ENCODE measurements at places on chromosomes 3 and 15. TPM values are rescaled to one million over a fixed set of nuclear protein-coding genes. Genes with fewer than 3 reads are reported as not detected.

Gene KLHL40
- total RNA-seq, result not detected

Gene PP2D1
- total RNA-seq, result not detected

Gene HGD
- 0.19 TPM for total RNA-seq

Gene EPHB3
- total RNA-seq, result not detected

Gene CSTA
- not detected for total RNA-seq

Measured in activated CD4-positive, alpha-beta T cell treated with anti-CD3 and anti-CD28 coated beads, Interleukin-2, amount 10 ng/mL, durations not matched to agents 24 days and 14 days (primary cell).